ENCODE measurements at places on chromosomes 4 and X.

- DNase-seq = no peak
Measured at GRCh38 chr4:36004204-36004851, 240.0 kb downstream of the ARAP2 start.

GRCh38 chr4:168666531-168666930, 169.7 kb downstream of the PALLD start:
- no peak for DNase-seq

- DNase-seq = no peak
Measured at GRCh38 chr4:105784761-105785160, 76.2 kb downstream of the GSTCD start.

DNA sequence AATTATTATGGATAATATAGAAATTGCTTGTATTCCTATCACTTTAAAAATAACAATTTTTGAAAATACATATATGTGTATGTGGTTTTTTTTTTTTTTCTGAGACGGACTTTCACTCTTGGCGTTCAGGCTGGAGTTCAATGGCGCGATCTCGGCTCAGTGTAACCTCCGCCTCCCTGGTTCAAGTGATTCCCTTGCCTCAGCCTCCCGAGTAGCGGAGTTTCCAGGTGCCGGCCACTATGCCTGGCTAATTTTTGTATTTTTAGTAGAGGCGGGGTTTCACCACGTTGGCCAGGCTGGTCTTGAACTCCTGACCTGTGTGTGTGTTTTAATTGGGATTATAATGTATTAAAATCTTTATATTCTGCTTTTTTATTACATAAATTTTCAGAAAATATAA, 97.9 kb upstream of the NUDT6 start:
- no peak for DNase-seq

DNA sequence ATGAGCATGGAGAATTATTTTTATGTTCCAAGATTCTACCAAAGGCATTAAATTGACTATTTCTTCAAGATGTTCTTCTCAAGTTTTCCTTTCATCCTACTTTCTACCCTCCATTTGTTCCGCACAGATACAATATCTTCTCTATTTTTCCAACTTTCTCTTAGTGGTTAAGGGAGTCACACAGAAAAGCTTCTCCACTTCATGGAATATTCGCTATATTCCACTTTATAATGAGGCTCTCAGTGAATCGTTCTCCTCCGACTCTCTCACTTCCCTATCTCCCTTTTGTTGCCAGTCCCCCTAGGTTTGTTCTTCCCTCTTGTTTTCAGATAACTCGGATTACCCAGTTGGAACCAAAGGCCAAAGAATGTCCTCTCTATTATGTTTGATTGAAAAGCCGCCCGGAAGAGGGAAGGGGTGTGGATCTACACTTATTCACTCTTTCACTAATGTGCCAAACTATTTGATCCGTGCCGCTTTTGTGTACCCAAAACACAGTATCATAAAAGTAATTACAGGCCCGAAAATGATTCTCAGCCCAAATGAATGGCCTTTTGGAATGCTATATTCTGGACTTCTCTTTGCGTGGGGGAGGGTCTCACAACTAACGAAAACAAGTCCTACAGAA, 1.2 kb downstream of the SH3D19 start:
- DNase-seq = no peak

DNA sequence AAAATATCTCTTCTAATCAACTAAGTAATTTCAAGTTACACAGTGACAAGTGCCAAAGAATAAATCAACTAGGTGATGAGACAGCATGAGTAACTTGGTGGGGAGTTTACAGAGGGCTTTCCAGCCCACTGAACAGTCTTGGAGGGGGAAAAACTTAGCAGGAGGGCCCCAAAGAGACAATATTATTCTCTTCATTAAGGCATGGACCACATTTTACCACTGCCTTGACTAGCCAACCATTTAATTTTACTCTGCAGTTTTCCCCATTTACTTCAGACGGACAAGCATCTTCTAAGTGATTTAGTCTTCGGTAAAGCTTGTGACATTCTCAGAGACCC, 25.3 kb upstream of the GATB start:
- DNase-seq = no peak

GRCh38 chr4:165133150-165133549, 20.5 kb upstream of the TMEM192 start:
- no peak for DNase-seq

- no peak for DNase-seq
Measured at GRCh38 chrX:102934624-102935023, 2.4 kb upstream of the RAB40AL start.

GRCh38 chrX:71393919-71394318, 27.8 kb downstream of the TAF1 start:
- no peak for DNase-seq

- no peak for DNase-seq
Measured at GRCh38 chr4:159142241-159142640, 39.4 kb downstream of the RAPGEF2 start.

DNA sequence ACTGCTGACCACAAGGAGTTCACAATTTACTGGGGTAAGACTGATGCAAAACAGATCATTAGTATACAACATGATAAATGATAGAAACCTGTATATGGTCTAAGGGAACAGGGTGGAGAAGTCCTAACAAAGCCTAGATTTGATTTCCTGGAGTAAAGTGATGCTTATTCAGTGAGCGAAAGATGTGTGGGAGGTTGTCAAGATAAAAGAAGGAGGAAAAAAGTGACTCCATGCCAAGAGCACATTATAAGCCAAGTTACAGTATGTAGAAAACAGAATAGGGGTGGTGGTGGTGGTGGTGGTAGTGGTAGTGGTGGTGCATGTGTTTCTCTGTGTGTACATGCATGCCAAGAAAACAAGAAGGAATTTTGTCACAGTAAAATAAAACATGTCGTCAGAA, 325.2 kb downstream of the MAPK10 start:
- no peak for DNase-seq

DNA sequence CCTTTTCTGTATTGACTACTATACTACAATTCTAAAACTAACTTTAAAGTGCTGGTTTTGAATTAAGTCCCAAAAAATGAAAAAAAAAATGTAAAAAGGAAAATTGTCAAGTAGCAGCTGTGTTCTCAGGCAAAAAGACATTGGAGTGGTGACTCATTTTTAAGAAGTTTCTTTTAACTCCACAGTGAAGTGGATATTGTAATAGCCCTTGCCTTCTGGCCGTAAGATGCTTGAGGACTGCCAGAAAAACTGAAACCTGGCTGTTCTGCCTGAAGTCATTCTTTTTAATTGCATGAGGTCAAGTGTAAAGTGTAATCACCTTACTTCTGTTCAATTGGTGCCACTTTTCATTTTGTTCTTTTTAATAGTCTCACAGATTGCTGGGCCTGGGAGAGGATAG, 28.9 kb downstream of the SPANXD start:
- no peak for DNase-seq

- peak; percentile 58 for DNase-seq
Measured at GRCh38 chr4:26861434-26862186, 969 bp downstream of the STIM2 start.

- DNase-seq = no peak
Measured at GRCh38 chr4:112036886-112037285, 108.4 kb upstream of the FAM241A start.

DNA sequence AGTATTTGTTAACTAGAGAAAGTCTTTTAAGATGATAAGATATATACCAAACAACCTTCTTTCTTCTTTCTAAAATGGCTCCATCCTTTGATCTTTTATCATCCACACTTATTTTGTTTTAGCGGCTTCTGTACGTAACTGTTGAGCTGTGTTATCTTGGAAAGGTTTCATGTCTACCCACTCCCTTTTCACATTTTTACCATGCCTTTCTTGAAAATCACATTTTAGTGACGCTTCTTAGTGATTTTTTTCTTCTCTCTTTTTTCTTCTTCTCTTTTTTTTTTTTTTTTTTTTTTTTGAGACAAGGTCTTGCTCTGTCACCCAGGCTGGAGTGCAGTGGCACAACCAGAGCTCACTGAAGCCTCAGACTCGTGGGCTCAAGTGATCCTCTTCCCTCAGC, 135.1 kb downstream of the CHIC2 start:
- no peak for DNase-seq

DNA sequence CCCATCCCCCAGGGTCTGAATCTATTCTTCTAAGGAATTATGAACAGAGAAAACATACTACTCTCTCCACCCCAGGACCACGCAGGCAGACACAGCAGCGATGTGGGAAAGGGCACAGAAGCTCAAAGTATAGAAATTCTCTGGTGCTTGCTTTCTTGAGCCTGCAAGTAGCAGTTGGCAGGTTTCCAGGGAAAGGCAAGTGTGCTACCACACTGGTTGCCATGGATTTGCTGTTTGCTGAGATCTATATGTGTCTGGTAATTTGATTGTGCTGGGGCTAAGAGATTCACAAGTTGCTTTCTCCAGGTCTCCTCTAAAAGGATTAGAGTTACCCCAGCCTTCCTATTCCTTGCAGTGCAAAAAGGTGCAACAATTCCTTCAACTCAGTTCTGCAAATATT, 83.1 kb downstream of the GUCY2F start:
- no peak for DNase-seq

DNA sequence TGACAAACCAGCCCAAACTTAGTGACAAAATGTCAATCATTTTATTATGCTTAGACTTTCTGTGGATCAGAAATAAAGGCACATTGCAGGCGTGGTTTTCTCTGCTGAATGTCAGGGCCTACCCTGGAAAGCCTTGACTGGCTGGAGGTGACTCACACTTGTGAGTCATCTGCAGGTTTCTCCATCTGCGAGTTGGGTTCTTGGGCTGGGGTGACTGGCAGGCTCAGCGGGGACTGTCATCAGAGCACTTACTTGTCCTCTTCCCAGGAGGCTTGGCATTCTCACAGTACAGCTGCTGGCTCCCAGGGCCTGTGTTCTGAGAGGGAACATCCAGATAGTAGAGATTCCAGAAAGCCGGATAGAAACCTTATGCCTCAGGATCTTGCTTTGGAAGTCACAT, 153.8 kb upstream of the AGA start:
- no peak for DNase-seq

DNA sequence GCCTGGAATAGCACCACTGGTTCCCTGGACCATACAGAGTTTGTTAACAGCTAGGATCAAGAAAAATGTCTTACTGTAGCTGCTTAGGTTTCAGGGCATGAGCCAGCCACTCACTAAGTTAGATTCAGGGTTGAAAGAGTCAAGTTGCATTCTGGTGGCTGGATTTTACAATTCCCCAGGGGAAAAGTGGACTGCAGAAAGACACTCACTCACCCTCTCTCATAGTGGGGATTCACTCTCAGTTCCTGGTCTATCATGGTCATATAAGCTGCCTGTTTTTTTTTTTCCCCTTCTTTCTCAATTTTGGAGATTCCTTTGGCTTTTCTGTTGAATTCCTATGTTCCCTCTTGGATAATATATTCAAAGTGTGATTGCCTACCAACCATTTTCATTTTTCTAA, 744.2 kb upstream of the GRIA3 start:
- no peak for DNase-seq

DNA sequence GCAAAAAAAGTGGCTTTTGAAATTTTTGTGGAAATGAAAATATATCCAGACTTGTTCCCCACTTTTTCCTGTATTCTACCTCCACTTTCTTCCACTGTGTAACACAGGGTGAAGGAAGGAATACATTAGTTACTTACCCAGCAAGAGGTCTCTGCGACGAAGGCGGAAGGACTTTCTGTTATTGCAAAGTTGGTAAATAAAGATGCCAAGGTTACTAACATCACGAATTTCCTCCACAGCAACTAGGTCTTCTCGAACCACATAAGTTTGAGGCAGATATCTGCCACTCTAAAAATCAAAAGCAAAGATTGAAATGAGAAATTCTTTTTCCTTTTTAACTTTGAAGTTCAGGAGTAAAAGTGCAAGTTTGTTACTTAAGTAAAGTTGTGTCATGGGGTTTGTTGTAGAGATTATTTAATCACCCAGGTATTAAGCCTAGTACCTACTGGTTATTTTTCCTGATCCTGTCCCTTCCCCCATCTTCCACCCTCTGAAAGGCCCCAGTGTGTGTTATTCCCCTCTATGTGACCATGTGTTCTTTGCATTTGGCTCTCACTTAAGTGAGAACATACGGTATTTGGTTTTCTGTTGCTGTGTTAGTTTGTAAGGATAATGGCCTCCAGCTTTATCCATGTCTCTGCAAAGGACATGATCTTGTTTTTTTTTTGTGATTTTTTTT, 5.8 kb downstream of the ITM2A start:
- DNase-seq = no peak

DNA sequence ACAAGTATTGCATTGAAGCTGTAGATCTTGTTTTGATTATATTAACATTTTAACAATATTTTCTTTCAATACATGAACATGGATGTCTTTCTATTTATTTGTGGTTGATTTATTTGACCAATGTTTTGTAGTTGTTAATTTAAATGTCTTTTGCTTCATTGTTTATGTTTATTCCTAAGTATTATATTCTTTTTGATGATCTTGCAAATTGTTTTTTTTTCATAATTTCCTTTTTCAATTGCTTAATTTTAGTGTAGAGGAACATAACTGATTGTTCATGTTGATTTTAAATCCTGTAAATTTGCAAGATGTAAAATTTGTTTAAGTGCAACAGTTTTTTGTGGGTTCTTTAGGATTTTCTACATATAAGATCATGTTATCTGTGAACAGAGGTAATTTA, 744.1 kb downstream of the FAM133A start:
- no peak for DNase-seq

DNA sequence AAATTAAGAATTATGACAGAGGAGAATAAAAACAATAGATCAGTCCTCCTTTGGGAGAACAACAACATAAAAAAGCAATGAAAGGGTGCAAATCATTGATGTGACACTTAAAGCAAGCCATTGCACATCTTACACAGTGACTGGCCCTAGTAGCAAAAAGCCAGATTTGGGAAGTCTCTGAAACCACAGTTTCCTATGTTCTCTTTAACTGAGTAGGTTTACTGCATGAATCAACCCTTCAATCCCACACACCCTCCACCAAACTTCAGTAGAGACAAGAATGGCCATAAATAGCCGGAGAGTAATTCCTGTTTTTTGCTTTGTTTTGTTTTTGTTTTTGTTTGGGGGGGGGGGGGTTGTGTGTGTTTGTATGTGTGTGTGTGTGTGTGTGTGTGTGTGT, 180.8 kb downstream of the VEGFC start:
- DNase-seq = no peak

DNA sequence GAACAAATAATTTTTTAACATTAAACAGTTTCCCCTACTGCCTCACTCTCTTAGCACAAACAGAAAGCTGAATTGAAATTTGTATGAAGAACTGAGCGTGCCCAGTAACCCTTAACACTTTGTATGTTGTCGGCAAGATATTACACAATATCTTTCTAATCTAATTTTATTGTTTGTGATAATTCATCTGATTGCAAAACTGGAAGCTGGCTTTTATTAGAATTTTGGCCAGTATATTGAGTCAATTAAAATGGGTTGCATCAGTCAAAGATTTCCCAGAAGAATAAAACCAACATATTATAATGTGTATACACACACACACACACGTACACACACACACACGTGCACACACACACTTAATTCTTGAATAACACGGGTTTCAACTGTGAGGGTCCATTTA, 2332.1 kb downstream of the PCDH7 start:
- DNase-seq = no peak

GRCh38 chr4:185713272-185713671, 98.7 kb downstream of the SORBS2 start:
- no peak for DNase-seq

- no peak for DNase-seq
Measured at GRCh38 chr4:151219091-151219490, 57.9 kb upstream of the PRSS48 start.
